Esophagus muscularis mucosa (tissue), 4 donors: ENCODE measurements at places on chromosomes 2 and 18.
A peak's percentile ranks its signal among the peaks of the same experiment; 100 is the strongest.

DNA sequence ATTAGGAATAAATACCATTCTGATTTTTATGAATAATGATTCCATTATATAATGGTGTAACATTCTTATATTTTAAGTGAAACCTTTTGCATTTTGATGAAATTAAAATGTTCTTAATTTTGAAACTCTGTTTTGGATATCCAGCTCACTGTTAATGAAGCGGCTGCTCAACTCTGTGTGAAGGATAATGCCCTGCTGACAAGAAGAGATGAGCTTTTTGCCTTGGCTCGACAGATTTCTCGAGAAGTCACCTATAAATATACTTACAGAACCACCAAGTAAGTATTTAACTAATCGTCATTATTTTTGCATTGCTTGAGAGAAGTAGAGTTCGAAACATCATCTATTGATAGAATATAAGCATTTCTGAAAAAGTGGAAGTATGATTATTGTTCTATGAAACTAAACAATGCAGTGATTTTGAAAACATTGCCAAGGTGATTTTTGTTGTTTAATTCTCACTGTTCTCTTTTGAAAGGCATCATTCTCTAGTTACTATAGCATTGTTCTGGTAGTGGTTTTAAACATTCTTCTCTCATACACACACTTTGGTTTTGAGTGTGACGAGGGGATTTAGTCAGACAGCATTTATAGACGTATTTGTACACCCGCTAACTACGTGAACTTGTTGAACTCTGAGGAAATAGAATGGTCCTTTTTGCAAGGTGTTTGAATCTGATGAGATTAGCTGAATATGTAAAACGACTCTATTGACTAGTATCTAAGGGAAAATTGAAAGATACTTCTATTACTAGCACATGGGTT is 21.5 kb downstream of the NAB1 start:
- DNase-seq, result no peak

DNA sequence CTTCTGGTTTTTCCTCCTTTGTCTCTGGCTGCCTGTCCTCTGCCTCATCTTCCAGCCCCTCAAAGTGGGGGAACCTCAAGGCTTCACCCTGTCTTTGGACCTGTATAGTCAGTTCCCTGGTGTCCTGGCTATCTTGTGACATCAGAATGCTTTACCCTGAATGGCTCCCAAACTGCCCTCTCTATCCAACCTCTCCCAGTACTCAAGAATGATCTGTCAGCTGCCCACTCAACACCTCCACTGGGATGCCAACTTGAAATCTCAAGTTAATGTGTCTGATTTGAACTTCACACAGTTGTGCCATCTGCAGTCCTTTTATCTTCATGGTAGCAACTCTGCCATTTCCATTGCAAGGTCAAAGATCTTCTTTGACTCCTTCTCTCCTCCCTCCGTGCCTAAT is 43.8 kb downstream of the UBE2F start:
- peak; percentile 37 for DNase-seq

GRCh38 chr18:44986933-44987332 is 306.2 kb downstream of the SETBP1 start:
- no peak for DNase-seq

DNA sequence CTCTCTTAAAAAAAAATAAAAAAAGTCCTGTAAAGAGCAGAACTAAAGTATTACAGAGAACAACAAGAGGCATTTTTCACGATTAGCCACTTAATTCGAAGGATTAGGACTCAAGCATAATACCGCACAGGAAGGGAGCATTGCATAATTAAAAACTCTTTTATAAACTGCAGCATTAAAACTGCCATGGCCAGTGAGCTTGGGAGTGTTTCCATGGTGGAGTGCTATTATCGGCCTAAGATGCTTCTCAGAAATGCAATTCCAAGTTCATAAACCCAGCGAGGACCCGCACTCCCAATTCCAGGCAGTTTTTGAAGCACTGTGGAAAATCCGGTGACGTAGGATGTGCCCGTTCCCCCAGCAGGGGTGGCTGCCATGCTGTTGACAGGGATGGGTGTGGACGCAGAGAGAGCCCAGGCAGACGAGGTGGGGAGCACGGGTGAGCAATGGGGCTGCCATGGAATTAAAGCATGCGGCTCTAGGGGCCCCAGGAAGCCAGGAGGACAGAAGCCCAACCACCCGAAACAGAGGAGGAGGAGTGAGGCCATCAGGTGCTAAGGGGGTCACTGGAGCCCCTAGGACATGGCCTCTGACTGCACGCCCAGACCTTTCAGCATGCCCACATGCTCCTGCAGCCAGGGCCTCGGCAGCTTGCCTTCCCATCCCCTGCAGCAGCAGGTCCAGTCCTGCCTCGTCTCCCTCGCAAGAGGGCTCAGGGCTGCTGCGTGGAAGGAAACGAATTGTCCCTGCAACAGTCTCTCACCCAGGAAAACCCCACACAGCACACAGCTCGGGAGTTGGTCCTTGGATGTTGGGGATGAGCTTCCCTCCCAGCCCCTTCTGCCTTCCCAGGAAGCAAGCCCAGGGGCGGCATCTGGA is 233.4 kb downstream of the NDUFA10 start:
- DNase-seq, result no peak

- DNase-seq, result peak; percentile 53
Measured at GRCh38 chr2:69041214-69041613, 28.2 kb downstream of the ANTXR1 start.

DNA sequence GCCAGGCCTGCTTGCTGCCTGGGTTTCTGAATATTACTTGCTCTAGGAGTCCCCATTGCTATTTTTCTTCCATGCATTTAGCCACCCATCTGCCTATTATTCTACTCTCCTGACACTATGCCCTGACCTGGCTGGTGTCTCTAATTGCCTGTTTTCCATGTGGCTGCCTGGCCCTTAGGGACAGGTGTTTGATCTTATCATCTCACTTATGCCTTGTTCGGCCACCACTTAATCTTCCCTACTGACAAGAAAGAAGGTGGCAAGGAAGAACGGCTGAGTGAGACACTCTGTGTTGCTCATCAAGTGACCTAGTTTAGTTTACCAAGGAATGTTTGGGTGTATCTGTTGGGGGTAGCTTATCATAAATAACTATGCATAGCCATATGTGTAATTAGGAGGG is 50.4 kb upstream of the RAPH1 start:
- DNase-seq, result no peak

DNA sequence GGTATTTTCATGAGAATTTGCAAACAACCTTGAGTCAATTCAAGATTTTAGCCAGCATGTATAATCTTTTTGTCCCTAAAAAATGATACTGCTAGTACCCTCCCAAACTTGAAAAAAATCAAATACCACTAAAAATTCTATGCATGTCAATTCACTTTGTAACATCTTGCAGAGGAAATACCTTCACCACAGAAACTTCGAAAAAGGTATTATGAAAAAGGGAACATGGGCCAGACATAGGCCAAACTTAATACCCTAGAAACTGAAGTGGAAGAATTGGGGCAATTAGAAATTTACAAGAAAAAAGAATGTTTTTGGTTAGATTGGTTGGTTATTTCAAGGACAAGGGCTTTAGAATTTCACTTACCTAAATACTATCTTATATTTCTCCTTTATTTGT is 48.5 kb downstream of the PAX3 start:
- DNase-seq, result no peak

- no peak for DNase-seq
Measured at GRCh38 chr2:159562248-159562647, 54.1 kb downstream of the BAZ2B start.

- DNase-seq, result no peak
Measured at GRCh38 chr2:133158024-133158423, 410.2 kb downstream of the NCKAP5 start.

DNA sequence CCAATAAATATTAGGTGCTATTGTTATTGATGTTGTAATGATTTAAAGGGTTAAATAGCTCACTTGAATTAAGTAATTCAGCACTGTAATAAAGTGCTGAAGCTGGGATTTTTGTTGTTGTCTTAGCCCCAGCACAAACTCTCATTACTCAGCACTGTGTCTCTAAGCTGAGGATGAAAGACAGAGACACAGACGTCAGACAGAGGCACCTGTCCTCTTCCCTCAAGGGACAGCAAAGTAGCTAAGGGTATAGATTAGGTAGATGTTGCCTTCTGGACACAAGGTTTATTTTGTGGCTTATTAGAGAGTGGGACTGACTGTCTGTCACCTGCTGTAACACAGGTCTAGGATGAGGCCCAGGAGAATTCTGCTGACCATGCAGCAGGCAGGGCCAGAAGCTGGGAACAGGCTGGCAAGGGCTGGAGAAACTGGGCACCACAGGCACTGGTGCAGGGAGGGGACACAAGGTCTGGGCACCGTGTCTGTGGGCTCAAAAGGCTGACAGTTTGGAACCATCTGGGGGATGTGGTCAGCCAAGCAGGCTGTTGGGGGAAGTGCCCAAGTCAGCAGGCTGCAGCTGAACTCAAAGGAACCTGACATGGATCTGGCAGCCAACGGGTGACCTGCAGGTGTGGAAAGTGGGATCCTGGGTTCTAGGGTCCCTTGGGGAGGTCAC is 20.0 kb upstream of the PTPN4 start:
- DNase-seq, result peak; percentile 66

- DNase-seq, result no peak
Measured at GRCh38 chr18:34637094-34637801, 72.8 kb upstream of the DTNA start.

DNA sequence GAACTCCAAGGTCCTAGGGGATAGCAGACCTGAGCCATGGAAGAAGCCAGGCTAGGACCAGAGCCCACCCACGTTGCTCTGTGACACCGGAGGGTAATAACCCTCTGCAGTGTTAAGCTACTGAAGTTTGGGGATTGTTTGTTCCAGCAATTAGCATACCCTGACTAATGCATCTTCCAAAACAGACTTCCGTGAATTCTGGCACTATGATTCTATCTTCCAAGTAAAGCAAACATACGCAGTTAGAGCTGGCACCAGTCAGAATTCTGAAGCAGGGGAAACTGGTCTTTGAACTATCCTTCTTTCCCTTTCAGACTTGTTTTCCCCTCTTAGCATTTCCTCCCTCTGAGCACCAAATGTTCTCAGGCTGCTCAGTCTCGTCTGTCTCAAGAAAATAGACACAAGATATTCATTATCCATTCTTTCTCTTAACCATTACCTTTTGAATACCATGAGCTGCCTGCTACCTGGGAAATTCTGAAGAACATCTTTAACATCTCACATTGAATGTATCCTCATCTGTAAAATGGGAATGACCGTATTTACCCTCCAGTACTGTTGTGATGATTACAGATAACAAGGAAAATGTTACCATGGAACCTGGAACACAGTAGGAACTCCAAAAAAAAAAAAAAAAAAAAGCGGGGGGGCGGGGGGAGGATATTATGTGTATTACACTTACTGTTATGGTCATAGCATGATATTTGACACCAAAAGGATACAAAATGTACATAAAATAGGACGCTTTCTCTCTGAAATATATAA is 108.2 kb downstream of the TCF4 start:
- DNase-seq, result no peak

DNA sequence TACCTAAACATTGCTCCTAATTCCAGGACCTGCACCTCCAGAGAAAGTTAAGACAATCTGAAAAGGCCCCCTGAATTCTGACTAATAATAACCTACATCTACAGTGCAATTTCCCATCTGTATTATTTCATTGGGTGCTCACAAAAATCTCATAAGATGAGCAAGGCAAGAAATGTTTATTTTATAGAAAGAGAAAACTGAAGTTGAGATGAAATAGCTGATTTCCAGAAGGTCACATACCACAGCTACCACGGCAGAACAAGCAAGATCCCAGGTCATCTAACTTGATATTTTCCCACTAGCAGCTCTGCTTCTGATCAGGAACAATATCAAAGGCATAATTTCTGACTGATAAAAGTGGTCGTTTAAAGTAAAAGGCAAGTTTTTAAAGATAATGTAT is 105.8 kb upstream of the COL5A2 start:
- DNase-seq, result no peak

DNA sequence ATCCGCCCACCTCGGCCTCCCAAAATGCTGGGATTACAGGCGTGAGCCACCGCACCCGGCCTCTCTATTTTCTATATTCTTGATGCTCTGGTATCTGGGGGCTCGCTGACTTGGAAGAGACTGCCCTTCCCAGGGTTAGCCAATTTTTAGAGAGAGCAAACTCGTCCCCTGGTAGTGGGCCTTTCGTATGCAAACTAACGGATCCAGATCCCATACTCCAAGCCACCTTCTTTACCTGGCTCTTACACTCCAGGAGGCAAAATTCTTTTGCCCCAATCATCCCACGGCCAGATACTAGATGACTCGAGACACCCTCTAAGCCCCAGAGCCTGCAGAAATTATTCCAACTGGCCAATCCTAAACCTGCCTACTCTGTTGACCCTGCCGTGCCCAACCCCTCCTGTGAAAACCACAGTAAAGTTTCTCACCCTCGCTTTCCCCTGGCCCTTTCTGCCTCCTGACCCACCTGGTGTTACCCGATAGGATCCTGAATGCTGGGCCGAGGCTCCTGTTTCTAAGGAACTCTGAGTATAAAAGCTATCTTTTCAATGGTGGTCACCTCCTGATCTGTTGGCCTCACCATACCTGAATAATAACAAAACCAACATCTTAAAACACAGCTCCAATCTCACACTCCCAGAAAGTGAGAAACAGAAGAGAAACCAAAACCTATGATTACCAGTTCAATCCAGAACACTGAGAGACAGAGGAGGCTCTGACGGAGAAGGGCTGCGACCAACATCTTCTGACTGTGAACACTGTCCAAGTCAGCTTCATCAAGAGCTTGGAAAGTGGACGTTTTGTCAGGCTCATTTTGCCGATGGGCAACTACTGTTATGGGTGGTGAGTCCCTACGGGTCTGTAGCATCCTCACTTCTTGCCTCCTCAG is 57.6 kb upstream of the ZNF532 start:
- DNase-seq, result no peak

DNA sequence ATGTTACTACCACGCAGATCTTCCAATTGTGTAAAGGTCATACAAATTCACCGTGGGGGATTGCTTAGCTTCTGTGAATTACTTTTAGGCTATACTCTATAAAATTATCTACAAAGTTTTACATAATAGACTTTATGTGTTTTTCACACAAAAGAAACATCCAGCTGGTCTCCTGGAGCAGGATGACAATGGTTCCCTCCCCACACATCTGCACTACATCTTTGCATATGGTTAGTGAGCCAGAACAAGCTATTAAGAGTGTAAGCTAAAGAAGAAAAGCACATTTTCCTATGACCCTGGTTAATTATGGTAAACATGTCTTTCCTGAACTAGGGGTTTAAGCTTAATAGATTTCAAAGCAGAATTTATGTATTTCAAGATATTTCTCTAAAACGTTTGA is 295.1 kb downstream of the ASXL3 start:
- DNase-seq, result no peak

GRCh38 chr2:223613017-223613950 is 11.1 kb upstream of the SCG2 start:
- DNase-seq, result peak; percentile 95

GRCh38 chr2:1489486-1489885 is 76.2 kb downstream of the TPO start:
- DNase-seq, result no peak

DNA sequence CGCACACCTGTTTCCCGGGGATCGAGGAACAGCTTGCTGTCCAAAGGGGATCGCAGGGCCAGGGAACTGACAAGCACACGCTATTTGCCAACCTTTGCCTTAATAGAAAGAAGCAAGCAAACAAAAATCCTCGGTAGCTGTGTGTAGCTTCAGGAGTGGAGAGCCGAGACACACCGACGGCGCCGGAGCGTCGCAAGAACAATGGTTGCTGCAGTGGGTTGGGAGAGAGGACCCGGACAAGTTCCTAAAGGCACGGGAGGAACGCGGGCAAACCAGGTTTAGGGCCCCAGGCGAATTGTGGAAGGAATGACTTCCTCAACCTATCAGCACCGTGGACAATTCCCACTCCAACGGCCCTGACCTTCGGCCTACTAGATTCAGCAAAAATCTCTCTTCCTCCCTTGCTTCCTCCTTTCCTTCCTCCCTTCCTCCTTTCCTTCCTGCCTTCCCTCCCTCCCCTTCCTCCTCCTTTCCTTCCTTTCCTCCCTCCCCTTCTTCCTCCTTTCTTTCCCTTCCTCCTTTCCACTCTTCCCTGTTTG is 4.9 kb upstream of the NEUROD1 start:
- DNase-seq, result no peak
